ENCODE measurements at places on chromosomes 4 and X.
A peak's percentile ranks its signal among the peaks of the same experiment; 100 is the strongest.

GRCh38 chr4:30718021-30718542, 2.1 kb upstream of the PCDH7 start:
- DNase-seq: peak; percentile 49

GRCh38 chr4:142040043-142040442, 403.7 kb downstream of the IL15 start:
- no peak for DNase-seq

DNA sequence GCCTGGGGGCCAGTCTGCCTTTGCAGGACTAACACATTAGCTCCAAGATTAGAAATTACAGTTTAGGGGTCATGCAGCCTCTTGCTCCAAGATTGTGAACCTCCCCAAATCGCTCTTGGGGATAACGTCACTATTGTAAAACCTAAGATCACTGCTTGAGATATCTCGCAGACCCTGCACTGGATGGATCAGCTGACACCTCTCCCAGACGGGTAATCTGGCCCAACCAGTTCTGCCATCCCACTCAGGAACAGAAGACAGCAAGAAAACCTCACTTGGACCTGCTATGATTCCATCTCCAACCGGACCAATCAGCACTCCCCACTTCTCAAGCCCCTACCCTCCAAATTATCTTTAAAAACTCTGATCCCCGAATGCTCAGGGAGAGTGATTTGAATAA, 431.2 kb downstream of the GPM6A start:
- no peak for DNase-seq

GRCh38 chrX:153547195-153547594, 29.8 kb downstream of the ATP2B3 start:
- no peak for DNase-seq

DNA sequence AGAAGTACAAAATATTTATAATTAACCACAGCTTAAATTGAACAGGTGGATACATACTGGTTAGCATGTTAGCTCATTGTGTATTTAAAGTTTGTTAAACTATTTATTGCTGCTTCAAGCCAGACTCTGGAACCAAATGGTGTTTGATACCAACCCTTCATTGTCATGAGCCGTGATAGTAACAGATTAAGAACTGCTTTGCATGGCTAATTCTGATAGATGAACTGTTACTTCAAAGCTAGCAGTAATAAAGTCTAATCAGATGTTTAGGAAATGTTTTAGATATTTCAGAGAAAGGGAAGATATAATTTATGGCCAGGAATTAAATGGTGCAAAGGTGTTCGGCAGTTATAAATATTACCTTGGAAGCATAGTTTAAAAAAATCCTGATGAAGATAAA, 676.1 kb upstream of the ATOH1 start:
- DNase-seq: no peak

Measured in fibroblast of villous mesenchyme (primary cell).